ENCODE measurements at places on chromosomes 11 and 22.
A peak's percentile ranks its signal among the peaks of the same experiment; 100 is the strongest.

- DNase-seq: no peak
These were observed 389.1 kb downstream of the AASDHPPT start for GRCh38 chr11:106466521-106467080.

- no peak for DNase-seq
These were observed 6.5 kb upstream of the CERK start for GRCh38 chr22:46744581-46744980.

DNA sequence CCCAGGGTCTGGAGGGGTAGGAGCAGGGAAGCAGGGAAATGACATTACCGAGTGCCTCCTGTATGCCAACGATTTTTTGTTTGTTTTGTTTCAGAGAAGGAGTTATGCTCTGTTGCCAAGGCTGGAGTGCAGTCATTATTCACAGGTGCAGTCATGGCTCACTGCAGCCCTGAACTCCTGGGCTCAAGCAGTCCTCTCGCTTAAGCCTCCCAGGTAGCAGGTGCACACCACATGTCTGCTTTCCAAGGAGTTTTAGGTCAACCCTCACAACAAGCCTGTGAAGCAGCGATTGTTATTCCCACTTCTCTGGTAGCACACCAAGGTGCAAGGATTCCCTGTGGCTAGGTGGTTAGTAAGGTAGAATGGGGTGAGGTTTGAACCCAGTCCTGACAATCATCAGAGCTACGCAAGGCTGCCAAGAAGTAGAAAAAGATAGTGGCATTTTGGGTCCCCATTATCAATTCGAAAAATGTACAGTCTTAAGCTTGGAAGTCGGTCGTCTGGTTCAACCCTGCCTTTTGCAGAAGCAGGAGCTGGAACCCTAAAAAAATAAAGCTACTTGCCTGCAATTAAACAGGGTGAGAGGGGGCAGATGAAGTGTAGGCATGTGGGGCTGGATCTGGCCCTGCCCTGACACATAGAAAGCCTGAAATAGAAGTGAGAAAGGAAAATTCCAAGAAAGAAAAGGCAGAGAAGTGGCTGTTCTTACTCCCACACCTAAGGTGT, 9.1 kb downstream of the UCP3 start:
- DNase-seq: peak; percentile 68

GRCh38 chr11:17400048-17400775, 11.8 kb upstream of the KCNJ11 start:
- DNase-seq: no peak

GRCh38 chr11:131800452-131800851, 430.0 kb downstream of the NTM start:
- DNase-seq: no peak

DNA sequence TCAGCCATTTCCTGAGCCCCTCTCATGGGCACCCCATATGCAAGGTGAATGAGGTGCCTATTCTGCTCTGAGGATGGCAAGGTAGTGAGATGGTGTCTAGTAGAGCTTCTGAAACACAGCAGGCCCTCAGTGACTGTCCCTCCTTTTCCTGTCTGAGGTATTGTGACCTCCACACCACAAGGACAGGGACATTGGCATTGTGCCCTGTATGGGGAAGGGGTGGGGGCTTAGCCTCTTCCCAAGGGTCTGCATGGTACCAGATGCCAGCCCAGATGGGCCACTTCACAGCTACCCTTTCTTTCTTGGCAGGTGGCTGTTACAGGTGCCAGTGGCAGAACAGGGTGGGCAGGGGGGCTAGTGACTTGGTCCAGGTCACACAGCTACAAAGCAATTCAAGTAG, 78.8 kb downstream of the CABIN1 start:
- no peak for DNase-seq

DNA sequence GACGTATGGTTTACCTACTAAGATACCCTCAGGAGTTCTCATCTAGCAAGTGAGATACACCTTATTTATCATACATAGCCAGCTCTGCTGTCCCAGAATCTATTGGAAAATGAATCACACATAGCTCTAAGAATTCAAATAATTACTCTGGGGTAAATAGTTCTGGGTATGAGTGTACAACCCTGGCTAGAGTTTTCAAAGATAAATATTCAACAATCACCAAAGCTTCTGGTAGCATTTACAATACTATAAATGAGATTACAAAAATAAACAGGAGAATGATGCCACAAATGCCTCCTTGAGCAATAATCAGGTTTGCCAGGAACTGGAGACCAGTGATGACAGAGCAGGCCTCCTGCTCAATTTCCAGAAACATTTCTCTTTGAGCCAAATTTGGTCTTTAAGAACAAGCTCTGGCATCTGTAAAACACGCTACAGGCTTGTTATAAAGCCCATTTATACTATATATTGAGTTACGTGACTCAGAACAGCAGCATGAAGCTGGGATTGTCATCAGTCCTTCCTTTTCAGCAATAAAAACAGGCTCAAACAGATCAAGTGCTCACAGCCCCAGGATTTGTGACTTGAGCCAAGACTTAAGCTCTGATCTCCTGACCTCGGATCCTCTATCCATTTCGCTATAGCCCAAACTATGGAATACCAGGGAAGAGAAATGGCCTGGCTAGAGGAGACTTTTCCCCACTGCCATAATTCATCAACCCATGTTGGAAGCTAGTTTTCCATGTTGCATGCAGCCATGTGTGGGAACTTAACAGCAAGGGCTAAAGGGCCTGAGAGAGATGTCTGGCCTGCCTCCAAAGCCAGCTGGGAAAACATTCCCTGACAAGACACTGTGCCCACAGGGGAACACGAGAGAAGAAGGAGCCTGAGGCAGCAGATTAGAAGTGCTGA, 19.7 kb downstream of the RAB30 start:
- DNase-seq: no peak

DNA sequence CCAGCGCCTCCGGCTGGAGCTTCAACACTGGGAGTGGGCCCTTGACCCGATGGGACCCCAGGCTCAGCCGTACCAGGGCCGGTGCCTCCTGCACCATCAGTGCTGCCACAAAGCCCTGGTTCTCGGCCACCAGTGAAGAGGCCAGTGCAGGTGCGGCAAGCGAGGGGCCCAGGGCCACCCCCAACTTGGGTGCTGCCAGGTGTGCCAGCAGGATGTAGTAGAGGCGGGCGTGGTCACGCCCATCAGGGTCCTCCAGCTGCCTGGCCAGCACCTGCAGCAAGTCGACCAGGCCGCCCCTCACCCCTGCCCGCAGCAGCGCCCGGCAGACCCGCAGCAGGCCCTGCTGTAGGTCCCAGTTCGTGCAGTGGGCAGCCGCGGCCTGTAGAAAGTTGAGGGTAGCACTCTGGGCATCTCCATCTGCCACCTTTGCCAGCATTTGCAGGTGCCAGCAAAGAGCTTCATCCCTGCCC, 2.3 kb downstream of the AP5B1 start:
- no peak for DNase-seq

DNA sequence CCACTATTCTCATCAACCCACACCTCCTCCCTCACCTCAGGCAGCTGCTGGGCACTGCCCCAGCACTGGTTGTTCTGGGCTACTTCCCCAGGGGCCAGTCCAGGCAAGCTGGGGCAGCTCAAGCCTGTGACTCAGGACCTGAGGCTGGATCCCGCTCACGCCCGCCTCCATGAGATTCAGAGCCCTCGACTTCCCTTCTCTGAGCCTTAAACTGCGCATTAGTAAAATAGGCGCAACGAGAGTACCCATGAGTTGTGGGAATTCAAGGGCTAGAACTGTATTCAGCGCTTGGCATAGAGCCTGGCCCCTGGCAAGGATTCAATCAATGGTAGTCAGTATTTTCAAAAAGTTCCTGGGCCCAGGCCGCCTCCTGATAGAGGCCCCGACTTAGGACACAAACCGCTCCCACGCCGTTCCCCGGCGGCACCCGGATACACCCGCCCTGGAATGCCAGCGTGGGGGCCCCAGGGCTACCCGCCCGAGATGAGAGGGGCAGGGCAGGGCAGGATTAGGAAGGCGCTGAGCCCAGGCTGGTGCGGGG, 723 bp upstream of the CD82 start:
- DNase-seq: no peak

GRCh38 chr11:73205661-73206343, 12.3 kb upstream of the P2RY2 start:
- no peak for DNase-seq

GRCh38 chr11:93128574-93128973, 69.2 kb downstream of the SLC36A4 start:
- no peak for DNase-seq

- peak; percentile 43 for DNase-seq
These were observed 66.2 kb upstream of the ZC3H12C start for GRCh38 chr11:110026858-110027626.

- DNase-seq: no peak
These were observed 976.2 kb downstream of the NTM start for GRCh38 chr11:132346558-132347148.

- no peak for DNase-seq
These were observed 30.6 kb downstream of the SCGB1A1 start for GRCh38 chr11:62449451-62449851.

GRCh38 chr11:33769542-33769941, 4.8 kb downstream of the FBXO3 start:
- no peak for DNase-seq

DNA sequence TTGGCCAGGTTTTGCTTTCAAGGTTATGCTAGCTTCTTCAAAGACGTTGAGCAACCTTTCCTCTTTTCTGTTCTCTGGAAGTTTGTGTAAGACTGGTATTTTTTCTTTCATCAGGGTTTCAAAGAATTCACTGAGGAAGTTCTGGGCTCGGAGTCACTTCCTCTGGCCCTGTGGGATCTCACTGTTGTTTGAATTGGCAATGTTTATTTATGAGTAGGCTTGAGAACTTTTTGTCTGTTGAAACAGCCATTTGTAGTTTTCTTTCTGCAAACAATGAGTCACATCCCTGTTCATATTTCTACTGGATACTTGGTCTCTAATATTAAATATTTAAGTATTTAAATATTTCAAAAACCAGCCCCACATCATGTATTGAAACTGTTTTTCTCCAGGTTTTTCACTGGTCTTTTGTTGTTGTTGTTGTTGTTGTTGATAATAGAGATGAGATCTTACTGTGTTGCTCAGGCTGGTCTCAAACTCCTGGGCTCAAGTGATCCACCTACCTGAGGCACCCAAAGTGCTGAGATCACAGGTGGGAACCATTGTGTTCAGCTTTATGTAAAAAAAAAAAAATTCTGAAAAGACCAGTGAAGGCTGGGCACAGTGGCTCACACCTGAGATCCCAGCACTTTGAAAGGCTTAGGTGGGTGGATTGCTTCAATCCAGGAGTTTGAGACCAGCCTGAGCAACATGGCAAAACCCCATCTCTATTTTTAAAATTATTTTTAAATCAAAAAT, 26.9 kb downstream of the SUSD2 start:
- DNase-seq: no peak

- DNase-seq: no peak
These were observed 688.7 kb downstream of the ETS1 start for GRCh38 chr11:127898422-127899365.

GRCh38 chr11:68321293-68322051, 9.1 kb downstream of the LRP5 start:
- DNase-seq: no peak

DNA sequence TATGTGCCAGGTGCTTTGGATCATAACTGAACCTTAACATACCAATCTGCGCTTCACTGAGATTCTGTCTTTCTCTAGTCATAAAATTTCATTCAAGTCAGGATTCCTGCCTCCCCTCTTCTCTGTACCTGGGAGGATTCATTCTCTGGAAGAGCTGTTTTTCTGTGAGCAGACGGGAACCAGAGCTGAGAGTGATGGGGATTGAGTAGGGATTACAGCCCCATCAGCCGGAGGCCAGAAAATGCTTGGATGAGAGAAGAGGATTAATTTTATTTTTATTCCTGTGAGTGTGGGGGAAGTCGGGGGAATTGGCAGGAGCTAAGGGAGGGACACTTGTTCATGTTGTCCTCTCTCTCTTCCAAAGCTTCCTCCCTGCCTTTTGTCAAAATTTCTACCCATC, 4.7 kb downstream of the STX3 start:
- no peak for DNase-seq

GRCh38 chr22:47372111-47372581, 609.7 kb downstream of the TBC1D22A start:
- DNase-seq: no peak

GRCh38 chr11:86670181-86670580, 2.2 kb downstream of the ME3 start:
- no peak for DNase-seq

- DNase-seq: peak; percentile 26
These were observed 30.3 kb upstream of the ASPHD2 start for GRCh38 chr22:26398741-26399153.

GRCh38 chr11:14669958-14670357, 26.4 kb downstream of the PDE3B start:
- DNase-seq: no peak

DNA sequence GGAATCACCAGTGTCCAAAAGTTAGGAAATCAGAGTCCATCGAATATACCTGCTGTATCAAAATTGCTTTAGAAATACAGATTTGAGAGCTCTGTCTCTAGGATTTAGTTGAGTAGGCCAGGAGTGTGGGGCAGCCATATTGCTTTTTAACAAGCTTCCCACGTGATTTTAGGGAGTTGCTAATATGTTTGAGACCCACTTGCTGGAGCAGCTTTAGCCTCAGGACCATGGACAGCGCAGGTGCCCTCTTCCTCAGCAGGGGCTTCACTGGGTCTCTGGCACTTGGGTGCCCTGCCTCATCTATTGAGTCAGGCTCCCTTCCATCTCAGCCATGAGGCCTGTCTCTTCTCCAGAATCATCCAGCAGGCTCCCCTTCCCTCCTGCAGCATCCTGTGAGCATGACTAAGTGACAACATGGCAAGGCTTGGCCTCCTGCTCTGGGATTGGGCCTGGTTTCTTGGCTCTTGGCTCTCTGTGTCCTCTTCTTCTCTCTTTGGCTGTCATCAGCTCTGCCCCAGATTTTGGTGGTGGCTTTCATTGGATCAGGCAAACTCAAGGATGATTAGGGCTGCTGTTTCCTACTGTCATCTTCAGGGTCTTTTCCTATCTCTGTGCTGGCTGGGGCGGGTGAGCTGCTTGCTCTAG, 70.0 kb downstream of the SGSM1 start:
- no peak for DNase-seq

DNA sequence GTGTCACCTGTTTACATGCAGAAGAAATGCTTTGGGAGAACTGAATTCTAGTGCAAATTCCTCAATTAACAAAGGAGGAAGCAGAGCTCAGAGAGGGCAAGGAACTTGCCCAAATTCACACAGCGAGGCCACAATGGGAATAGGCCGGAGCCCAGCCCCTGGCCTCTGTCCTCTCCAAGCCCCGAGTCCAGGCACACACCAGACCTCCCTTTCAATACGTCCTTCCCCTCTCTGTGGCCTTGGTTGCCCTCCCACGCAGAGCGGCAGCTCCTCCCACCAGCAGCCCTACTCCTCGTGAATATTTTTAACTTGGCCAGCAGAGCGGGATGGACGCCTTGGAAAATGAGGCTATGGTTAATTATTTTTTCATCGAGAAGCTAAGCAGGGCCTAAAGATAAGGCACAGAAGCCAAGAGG, 1.6 kb upstream of the CARD10 start:
- DNase-seq: no peak

GRCh38 chr11:33248416-33248971, 8.7 kb upstream of the HIPK3 start:
- no peak for DNase-seq
